NCI-H510A (cell line): ENCODE measurements at places on chromosomes 7 and 10.

GRCh38 chr10:70320751-70321150 lies 36.9 kb upstream of the NPFFR1 start:
- peak; percentile 55 for DNase-seq

DNA sequence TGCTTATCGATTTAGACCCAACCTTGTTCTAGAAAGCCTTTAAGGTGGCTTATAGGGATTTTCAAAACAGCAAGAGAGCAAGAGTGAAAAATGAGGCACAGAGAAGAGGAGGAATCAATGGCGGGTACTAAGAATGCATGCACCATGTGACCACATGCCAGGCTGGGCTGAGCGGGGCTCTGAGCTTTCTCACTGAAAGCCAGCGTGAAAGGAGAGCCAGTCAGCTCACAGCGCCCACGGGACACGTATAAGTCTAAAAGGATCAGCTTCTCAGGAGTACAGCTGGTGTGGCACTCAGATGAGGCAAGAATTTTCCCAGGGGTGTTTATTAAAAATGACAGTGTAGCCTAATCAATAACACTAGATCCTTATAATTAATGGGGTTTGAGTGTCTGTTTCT lies 114.3 kb downstream of the SLIT1 start:
- DNase-seq, result no peak

DNA sequence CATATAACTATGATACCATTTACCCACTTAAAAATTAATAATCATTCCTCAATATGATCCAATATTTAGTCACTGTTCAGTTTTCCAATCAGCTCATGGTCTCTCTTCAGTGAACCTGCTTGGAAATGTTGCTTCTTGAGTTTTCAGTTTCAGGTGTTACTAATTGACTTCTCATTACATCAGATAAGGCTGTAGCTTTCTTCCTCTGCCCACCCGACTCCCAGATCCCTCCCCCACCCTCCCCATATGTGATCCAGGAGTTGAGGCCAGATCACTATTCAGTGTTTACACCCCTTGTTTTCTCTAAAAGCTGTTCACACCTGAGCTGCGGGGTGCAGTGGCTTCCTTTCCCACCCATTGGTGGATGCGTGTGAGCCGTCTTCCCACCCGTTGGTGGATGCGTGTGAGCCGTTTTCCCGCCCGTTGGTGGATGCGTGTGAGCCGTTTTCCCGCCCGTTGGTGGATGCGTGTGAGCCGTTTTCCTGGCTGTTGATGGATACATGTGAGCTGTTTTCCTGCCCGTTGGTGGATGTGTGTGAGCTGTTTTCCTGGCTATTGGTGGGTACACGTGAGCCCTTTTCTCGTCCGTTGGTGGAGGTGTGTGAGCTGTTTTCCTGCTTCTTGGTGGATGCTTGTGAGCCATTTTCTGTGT lies 3.2 kb upstream of the MTG1 start:
- DNase-seq, result no peak

DNA sequence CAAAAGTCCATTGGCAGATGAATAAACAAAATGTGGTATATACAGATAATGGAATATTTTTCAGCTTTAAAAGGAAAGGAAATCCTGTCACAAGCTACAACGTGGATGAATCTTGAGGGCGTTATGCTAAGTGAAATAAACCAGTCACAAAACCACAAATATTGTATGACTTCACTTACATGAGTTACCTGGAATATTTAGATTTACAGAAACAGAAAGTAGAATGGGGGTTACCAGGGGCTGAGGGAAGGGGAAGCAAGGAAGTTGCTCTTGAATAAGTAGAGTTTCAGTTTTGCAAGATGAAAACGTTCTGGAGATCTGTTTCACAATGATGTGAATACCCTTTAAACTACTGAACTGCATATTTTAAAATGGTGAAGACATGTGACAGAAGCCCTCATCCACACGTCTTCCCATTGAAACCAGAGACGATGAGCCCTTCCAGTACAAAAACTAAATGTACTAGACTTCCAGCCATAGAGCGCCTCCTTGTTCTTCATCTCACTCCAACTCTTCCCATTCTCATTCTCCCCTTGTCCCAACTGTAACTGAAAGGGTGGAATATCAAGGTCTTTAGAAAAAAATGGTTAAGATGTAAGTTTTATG lies 62.4 kb downstream of the MICU1 start:
- DNase-seq, result no peak
